ENCODE measurements at places on chromosomes 11 and 22. TPM values are rescaled to one million over a fixed set of nuclear protein-coding genes. Genes with fewer than 3 reads are reported as not detected.

- H3K4me1 ChIP-seq: peaks cover 4% of the 10 kb centered on the region
- H3K27ac ChIP-seq: no peak overlapping the region
- no peak overlapping the region for H3K4me3 ChIP-seq
- H3K27me3 ChIP-seq: no peaks in the 10 kb centered on the region
- no peak for DNase-seq
Observed at GRCh38 chr22:50691521-50691920, 18.9 kb downstream of the SHANK3 start.

DNA sequence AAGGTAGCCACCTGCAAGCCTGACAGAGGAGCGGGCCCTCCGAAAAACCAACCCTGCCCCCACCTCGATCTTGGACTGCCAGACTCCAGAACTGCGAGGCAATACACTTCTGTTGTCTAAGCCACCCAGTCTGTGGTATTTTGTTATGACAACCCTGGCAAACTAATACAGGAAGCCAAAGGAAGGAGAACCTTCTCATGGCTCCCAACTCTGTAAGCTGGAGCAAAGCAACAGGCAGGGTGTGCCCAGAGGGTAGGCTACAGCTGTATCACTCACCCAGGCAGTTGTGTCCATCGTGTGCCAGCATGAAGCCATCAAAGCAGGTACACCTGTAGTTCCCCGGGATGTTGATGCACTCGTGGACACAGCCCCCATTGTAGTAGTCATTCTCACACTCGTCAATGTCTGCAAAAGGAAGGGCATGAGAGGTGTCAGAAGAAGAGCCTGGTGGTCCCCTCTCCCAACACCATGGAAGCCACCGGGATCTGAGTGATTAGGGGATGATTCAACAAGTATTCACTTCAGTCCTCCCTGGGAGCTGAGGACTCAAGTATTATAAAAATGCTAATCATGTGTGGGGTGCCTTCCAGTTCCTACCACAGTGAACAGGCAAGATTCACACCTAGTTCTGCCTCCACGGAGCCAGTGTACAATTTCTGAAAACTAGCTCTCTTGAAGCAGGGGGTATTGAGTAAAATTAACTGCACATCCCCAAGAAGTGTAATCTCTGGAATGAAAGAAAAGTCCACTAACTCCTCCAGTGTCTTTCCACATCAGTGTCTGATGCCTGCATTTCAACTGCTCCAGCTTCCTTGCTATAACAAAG lies 23.3 kb downstream of the SCUBE1 start:
- no peak overlapping the region for H3K4me3 ChIP-seq
- no peak for DNase-seq
- no peak overlapping the region for H3K27ac ChIP-seq
- H3K36me3 ChIP-seq: no peaks in the 10 kb centered on the region
- H3K4me1 ChIP-seq: no peaks in the 10 kb centered on the region

GRCh38 chr11:115276191-115276590 lies 228.0 kb downstream of the CADM1 start:
- no peaks in the 10 kb centered on the region for H3K36me3 ChIP-seq
- no peaks in the 10 kb centered on the region for H3K4me1 ChIP-seq
- H3K4me3 ChIP-seq: no peak overlapping the region
- H3K27me3 ChIP-seq: peaks cover 6% of the 10 kb centered on the region

- peaks cover 3% of the 10 kb centered on the region for H3K27me3 ChIP-seq
- peak; percentile 91 for DNase-seq
- peak within 1 kb of the TSS; percentile 90 for H3K27ac ChIP-seq
Observed at GRCh38 chr11:36509694-36510593, at the start of gene TRAF6. Gene TRAF6, minus strand, starts transcription at chr11:36510272. Its CDS starts 8,757 bp downstream, at chr11:36501515.

DNA sequence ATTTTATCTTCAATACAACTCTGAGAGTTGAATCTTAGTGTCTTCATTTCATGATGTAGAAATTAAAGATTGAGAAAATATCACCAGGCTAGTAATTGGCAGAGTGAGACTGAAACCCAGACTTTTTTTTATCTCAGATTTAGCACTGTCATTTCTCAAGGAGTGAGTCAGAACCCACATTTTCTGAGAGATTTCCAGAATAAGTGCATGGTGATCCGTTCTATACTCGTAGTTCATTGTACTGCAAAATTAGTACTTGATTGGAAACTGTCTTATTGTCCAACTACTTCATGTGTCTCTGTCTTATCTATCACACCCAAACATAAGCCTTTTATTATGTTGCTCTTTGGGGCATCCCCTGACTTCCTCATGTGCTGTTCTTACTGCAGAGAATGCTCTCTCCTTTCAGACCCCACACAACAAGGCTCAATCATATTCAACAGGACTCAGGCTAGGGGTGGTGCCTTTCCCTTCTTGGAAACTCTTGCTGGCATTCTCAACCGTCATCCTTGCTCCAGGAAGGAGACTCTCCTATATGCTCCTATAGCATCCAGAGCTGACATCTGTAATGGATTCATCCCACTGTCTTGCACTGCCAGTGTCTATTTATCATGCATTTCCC lies 76.7 kb upstream of the BLID start:
- no peaks in the 10 kb centered on the region for H3K4me1 ChIP-seq
- H3K27me3 ChIP-seq: peaks cover 5% of the 10 kb centered on the region
- no peak for DNase-seq
- H3K4me3 ChIP-seq: no peak overlapping the region
- no peaks in the 10 kb centered on the region for H3K36me3 ChIP-seq

- no peak for DNase-seq
- no peak overlapping the region for H3K27ac ChIP-seq
- no peaks in the 10 kb centered on the region for H3K27me3 ChIP-seq
Observed at GRCh38 chr11:61872935-61873565, 18.3 kb downstream of the FADS3 start.

GRCh38 chr11:73213196-73214143 lies 4.6 kb upstream of the P2RY2 start:
- H3K4me1 ChIP-seq: peaks cover 28% of the 10 kb centered on the region
- DNase-seq: no peak
- no peaks in the 10 kb centered on the region for H3K36me3 ChIP-seq

- H3K4me1 ChIP-seq: peaks cover 11% of the 10 kb centered on the region
- no peaks in the 10 kb centered on the region for H3K36me3 ChIP-seq
- DNase-seq: no peak
- no peak overlapping the region for H3K27ac ChIP-seq
- no peak overlapping the region for H3K4me3 ChIP-seq
Observed at GRCh38 chr11:117912497-117912896, 16.7 kb downstream of the TMPRSS13 start.

DNA sequence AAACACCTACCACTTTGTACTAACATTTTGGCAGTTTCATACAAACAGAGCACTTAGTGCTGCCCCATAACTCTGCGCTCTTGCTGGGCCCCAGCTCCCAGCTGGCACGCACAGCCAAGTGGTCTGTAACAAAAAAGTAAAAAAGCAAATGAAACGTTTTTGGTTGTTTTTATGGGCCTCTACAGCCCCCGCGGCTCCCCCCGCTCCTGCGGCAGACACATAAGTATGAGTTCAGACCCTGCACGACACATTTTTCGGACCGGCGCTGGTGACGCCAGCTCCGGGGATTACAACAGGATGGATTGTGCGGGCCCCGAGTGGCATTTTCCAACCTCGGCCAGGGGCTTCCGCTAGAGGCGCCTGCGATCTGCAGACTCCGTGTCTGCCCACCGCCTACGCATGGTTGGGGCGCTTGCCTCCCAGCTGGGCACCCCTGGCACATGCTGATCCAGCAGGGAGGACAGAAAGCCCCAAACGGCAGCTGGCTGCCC lies 418.2 kb downstream of the SOX6 start:
- no peak overlapping the region for H3K4me3 ChIP-seq
- H3K27me3 ChIP-seq: peaks cover 2% of the 10 kb centered on the region
- no peak overlapping the region for H3K27ac ChIP-seq
- no peaks in the 10 kb centered on the region for H3K36me3 ChIP-seq
- DNase-seq: no peak

GRCh38 chr11:6653097-6653496 lies 2.5 kb downstream of the DCHS1 start:
- peaks cover 4% of the 10 kb centered on the region for H3K4me1 ChIP-seq
- DNase-seq: no peak
- no peak overlapping the region for H3K4me3 ChIP-seq
- H3K27me3 ChIP-seq: no peaks in the 10 kb centered on the region
- H3K27ac ChIP-seq: no peak overlapping the region
- no peaks in the 10 kb centered on the region for H3K36me3 ChIP-seq

DNA sequence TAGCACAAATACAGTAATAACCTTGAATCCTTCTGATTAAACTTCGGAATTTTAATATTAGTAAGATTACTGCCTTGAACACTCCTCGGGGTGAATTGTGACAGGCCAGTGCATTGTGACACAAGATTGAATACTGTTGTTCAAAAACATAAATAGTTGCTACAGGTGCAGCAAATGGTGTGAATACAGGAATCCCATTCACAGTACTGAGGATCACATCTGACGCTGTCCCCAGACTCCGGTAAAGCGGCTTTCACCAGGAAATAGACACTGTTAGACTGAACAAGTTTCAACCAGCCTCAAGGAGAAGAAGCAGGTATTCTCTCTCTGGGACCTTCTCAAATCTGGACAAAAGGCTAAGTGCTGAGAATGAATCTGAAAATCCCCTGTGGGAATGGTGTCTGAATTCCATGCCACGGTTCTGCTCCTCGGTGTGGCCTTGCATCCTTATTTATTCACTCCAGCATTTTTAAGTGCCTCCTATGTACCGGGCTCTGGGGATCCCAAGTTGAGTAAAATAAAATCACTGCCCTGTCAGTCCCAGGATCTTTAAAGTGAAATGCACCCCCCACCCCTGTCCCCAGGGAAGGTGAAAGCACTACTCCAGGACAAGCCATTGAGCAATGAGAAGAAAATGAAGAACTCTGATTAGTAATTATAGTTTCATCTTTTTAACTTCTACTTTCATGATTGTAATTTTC lies 3.4 kb downstream of the LGR4 start:
- no peak for DNase-seq
- peaks cover 20% of the 10 kb centered on the region for H3K4me1 ChIP-seq
- peaks cover 12% of the 10 kb centered on the region for H3K27me3 ChIP-seq
- H3K36me3 ChIP-seq: no peaks in the 10 kb centered on the region
- no peak overlapping the region for H3K27ac ChIP-seq

- H3K27me3 ChIP-seq: no peaks in the 10 kb centered on the region
- DNase-seq: peak; percentile 23
- peaks cover 10% of the 10 kb centered on the region for H3K36me3 ChIP-seq
- no peak overlapping the region for H3K4me3 ChIP-seq
- peaks cover 9% of the 10 kb centered on the region for H3K4me1 ChIP-seq
Observed at GRCh38 chr22:31556627-31557203, 60.4 kb downstream of the SFI1 start.

DNA sequence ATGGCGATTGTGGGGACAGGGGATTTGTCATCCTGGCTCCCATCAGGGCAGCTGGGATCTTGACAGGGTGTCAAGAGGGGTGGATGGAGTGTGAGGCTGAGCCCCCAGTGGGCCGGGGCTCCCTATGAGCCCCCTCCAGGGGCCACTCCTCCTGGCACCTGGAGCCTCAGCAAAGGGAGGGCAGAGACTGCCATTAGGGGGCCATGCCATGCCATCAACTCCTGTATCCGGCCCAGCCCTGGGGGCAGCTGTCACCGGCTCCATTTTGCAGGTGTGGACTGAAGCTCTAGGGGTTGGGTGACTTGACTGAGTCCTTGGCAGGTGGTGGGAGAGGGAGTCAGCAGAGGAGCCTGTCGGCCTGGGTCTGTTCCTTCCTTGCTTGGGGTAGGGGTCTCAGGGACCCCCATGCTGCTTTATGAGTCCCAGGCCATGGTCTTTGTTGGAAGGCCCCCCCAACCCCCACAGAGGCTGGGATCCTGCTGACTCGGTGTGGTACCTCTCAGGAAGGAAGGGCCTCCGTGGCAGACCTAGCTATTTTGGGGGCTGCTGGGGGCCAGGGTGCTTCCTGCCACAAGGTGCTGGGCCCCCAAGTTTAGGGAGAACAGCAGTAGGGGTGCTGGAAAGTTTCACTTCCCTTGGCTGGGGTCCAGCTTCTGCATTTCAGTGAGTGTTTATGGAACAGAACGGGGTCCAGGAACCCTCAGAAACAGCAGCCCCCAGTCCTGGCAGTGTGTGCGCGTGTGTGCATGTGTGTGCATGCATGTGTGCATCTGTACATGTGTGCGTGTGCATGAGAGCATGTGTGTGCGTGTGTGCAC lies 1.5 kb downstream of the ACY3 start:
- no peaks in the 10 kb centered on the region for H3K36me3 ChIP-seq
- no peaks in the 10 kb centered on the region for H3K27me3 ChIP-seq
- peak overlapping the region; percentile 90 for H3K4me3 ChIP-seq
- no peak overlapping the region for H3K27ac ChIP-seq
- H3K4me1 ChIP-seq: peaks cover 48% of the 10 kb centered on the region
- DNase-seq: no peak

DNA sequence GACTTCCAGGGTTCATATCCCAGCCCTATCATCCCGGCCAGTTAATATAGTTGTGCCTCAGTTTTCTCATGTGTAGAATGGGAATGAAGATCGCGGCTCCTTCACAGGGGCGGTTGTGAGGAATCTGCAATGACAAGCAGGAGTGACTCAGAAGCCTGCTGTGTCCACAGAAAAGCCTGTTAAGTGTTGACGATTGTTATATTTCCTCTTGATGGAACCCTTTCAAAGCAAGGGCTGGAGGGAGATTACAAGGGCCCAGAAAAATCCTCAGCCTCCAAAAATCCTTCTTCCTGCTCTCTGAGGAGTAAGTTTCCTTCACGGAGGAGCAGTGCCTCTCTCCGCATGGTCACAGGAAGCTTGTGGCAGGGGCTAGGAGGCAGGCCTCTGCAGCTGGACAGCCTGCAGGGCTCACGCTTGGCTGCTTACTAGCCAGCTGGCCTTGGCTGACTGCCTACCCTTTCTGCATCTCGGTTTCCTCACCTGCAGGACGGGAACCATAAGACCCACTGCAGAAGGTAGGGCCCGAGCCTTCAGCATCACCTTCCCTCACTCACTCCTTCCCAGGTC lies 63.4 kb downstream of the CACNG2 start:
- no peak overlapping the region for H3K27ac ChIP-seq
- DNase-seq: no peak
- peaks cover 3% of the 10 kb centered on the region for H3K4me1 ChIP-seq
- H3K36me3 ChIP-seq: no peaks in the 10 kb centered on the region
- H3K27me3 ChIP-seq: peaks cover 41% of the 10 kb centered on the region
- no peak overlapping the region for H3K4me3 ChIP-seq

GRCh38 chr22:38316364-38317121 lies 690 bp downstream of the CSNK1E start:
- H3K4me1 ChIP-seq: peaks cover 57% of the 10 kb centered on the region
- H3K4me3 ChIP-seq: peak overlapping the region; percentile 88
- peak overlapping the region; percentile 96 for H3K27ac ChIP-seq
- H3K27me3 ChIP-seq: no peaks in the 10 kb centered on the region
- H3K36me3 ChIP-seq: no peaks in the 10 kb centered on the region
- peak; percentile 52 for DNase-seq

The DSCAML1 gene
- total RNA-seq: 1.3 TPM

The DRICH1 gene
- total RNA-seq: 1.8 TPM

The RFPL3 gene
- not detected for total RNA-seq

The PHOX2A gene
- not detected for total RNA-seq

The AIFM3 gene
- total RNA-seq: 1.3 TPM

The NXPE1 gene
- total RNA-seq: not detected

The EHF gene
- total RNA-seq: not detected
